ENCODE measurements at places on chromosomes 2 and 18.

GRCh38 chr2:150204451-150204850 lies 283.0 kb downstream of the RND3 start:
- DNase-seq = no peak

- DNase-seq = no peak
Observed at GRCh38 chr2:44950646-44951045, 9.1 kb downstream of the SIX3 start.

DNA sequence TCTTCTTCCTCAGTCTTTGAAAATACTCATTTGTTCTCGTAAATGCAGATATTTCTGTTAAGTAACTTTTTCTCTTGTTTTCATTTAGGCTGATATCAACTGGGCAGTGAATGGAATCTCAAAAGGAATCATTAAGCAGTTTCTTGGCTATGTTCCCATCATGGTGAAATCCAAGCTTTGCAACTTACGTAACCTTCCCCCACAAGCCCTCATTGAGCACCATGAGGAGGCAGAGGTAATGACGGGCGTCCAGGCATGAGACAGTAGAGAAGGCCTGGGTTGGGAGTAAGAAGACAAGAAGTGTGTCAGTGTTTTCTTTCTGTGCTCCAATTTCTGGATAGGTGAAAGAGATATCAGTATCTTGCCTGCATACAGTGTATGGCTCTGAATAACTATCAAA lies 5.1 kb downstream of the POLR1B start:
- no peak for DNase-seq

GRCh38 chr2:12163866-12164265 lies 417.4 kb downstream of the LPIN1 start:
- no peak for DNase-seq

GRCh38 chr18:22981274-22982133 lies 48.4 kb downstream of the RBBP8 start:
- no peak for DNase-seq

DNA sequence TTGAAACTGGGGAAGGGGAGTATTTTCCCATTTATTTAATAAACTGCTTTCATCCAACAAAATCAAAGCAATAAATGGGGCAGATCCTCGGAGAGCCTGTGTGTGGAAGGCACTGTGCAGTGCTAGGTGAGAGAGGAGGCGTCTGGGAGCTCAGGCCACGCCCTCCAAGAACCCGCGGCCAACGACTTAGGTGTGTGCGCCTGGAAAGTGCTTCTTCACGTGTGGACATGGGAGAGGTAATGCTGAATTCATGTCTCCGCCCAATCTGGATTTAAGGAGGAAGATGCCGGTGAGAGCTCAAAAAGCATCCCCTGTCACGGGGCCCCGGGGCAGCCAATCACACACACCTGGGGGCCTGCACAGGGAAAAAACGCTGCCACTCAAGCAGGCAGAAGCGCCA lies 77.4 kb downstream of the HDAC4 start:
- DNase-seq = no peak

GRCh38 chr2:43450617-43451016 lies 145.2 kb downstream of the THADA start:
- DNase-seq = no peak

DNA sequence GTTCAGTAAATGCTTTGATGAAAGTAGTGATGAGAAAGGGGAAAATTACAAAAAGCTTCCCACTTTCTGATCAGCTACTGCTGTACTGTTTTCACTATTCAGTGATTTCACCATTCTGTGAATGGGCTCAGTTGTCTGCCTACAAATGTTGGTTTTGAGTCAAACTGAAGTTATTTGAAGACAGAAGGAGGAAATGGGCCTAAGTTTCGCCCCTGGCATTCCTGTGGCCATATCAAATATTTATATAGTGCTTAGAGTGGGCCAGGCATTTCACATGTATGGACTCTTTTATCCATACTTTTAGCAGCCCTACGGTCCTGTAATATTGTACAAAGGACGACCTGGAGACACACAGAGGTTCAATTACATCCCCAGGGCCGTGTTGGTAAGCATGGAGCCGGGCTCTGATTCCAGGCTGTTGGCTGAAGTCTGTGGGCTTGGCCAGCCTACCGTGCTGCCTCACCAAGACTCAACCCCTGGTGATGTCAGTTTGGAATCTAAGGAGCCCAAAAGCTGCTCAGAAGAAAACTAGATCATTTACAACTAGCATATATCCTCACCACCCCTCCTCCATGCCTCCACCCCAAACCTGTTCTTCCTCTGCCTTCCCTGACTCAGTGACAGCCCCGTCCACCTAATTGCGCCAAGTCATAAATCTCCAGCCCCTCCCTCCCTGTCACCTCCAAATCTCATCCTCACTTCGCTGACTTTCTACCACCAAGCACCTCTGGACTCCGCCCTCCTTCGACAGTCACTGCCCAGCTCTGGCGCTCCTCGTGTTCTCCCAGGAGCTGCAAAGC lies 10.1 kb upstream of the GRHL1 start:
- no peak for DNase-seq

DNA sequence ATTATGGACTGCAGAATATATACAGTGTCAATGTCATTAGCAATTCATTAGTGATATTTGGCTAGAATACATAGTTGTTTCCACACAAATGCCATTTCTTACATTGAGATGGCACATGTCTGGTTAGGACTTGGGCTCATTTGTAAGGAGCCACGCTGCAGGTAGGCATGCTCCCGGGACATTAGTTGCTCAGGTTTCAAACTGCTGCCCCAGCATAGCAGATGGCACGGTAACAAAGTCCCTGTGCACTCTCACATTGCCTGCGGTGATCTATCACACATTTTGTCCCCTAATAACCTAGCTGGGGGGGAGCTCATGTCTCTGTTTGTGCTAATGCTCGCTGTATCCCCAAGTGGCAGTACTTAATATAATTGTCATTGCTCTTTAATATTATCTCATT lies 185.1 kb downstream of the NEDD4L start:
- no peak for DNase-seq

DNA sequence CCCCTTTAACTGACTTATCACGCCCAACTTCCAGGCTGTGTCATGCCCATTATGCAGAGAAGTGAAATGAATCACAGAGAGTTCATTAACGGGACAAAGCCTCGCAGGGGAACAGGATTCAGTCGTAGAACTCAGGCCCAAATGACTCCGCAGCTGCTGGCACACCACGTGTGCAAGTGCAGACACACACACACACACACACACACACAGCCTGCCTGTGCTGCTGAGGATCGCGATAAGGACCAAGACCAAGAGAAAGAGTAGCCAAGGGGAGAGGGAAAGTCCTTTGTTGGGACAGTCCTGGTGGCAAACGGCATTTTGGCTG lies 90.0 kb upstream of the TAF1B start:
- DNase-seq = no peak

- DNase-seq = no peak
Observed at GRCh38 chr18:67386032-67386431, 130.5 kb downstream of the DSEL start.

DNA sequence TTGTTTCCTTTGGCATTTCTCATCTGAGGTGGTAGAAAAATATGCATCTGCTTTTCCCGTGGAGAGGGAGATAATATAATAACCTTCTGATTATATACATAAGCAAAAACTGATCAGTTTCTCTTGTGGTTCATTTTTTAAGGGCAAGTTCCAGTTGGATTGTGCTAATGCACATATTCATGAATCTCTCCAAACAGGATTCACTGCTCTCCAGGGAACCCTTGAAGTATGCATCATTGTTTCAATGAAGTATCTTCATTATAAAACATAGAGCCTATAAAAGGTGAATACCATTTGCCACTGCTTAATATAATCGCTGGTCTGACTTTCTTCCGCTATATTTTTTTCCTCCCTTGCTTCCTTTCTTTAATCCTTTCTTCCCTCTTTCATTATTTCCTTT lies 384.7 kb downstream of the FIGN start:
- DNase-seq = no peak

DNA sequence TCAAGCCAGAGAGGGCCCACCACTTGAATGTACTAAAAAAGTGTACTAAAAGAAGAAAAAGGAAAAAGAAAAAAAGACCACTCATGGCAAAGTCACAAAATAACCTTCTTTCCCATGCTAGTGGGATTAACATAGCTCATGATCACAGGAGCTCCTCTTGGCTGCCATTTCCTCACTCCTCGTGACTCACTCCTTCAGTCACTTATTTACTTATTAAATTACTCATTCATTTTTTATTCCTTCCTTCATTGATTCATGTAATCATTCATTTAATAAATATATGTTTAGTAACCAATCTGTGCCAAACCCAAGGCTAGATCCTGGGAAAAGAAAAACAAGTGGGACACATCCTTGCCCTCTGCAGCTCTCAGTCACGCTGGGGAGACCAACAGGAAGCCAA lies 300.5 kb downstream of the INSIG2 start:
- DNase-seq = no peak

DNA sequence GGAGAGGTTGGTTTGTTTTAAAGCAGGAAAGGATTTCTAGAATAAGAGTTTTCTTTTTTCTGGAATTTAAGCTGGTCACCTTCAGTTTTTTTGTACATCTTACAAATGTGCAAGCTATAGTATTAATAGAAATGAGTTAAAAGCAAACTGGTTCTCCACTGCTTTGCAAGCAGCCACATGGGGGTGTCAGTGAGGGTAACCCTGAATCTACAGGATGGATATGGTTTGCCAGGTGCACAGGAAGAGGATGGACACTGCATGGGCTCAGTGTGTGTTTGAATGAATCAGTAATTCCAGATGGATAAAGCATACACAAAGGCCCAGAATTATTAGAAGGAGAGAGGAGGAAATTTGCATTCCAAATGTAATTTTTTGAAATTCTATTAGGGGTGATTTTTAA lies 89.0 kb downstream of the MAPRE2 start:
- no peak for DNase-seq

DNA sequence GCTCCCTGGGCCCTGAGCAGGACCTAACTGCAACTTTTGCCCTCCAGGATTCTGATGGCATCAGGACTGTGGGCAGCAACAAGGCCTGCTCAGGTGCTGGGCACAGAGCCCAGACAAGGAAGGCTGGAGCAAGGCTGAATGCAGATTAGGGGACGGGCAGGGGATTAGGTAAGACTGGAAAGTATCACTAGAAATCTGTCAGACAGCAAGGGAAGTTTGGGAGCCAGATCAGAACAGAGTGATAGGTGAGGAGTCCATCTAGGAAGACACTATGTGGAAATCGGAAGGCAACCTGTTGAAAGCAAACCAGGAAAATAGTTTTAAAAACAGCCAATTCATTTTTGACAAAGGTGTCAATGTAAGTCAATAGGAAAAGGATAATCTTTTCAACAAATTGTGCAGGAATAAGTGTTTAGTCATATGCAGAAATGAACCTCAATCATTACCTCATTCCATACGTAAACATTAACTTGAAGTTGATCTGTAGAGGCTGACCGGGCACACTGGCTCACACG lies 56.4 kb upstream of the STPG4 start:
- no peak for DNase-seq

DNA sequence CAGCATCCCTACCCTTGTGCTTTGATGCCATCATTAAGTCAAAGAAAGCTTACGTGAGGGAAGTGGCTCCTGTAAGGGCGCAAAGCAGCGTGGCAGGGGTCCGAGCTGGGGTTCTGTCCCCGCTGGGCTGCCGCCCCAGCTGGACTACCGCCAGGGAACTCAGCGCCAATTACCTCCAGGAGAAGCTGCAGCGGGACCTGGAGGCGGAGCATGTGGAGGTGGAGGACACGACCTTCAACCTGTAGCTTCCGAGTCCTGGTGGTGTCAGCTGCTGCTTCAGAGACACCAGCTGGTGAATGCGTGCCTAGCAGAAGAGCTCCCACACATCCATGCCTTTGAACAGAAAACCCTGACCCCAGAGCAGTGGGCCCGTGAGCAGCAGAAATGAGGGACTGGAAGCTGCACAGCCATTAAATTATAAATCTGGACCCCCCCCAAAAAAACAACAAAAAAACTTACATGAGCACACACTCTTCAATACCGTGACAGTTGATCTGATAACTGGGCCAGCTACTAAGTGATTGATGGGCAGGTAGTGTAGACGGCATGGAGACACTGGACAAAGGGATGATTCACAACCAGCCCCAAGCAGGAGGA lies 20.1 kb upstream of the YES1 start:
- DNase-seq = no peak

- no peak for DNase-seq
Observed at GRCh38 chr2:60557486-60557864, 4.0 kb upstream of the BCL11A start.

DNA sequence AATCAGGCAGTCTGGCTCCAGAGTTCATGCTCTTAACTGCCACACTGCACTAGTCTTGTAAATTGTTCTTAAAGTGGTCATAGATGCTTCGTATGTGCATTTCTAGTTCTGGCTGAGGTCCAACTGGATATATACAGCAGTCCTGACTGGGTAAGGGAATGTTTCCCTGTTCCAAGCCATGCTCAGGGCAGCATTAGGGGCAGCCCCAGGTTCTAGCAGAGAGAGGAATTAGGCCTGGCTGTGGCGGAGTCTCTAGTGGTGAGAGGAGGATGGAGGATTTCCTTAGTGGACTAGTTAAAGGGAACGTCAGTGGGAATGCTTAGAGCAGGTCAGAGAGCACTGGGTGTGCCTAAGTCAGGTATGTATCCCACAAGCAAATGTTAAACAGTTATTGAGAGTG lies 28.0 kb downstream of the UBE2E3 start:
- no peak for DNase-seq

GRCh38 chr2:63347361-63347760 lies 240.9 kb downstream of the WDPCP start:
- no peak for DNase-seq

GRCh38 chr2:223711596-223712326 lies 109.6 kb upstream of the SCG2 start:
- DNase-seq = no peak

GRCh38 chr18:37535968-37536367 lies 29.6 kb downstream of the CELF4 start:
- no peak for DNase-seq

DNA sequence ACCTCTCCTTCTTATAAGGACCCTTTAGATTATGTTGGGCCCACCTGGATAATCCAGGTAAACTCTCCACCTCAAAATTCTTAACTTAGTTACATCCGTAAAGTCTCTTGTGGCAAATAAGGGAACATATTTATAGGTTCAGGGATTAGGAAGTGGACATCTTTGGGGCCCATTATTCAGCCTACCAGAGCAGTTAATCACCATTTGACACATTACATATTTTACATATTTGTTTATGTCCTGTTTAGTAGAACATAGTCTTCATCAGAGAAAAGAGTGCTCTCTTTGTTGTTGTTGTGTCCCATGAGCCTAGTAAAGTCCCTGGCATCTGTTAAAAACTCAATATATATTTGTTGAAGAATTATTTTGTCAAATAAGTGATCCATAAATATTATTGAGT lies 134.0 kb upstream of the SPATS2L start:
- no peak for DNase-seq

- no peak for DNase-seq
Observed at GRCh38 chr2:74444498-74445318, 3.0 kb upstream of the RTKN start.

All from activated gamma-delta T cell (primary cell).